Fibroblast of skin of abdomen (primary cell): ENCODE measurements at places on chromosomes 7 and 10.

DNA sequence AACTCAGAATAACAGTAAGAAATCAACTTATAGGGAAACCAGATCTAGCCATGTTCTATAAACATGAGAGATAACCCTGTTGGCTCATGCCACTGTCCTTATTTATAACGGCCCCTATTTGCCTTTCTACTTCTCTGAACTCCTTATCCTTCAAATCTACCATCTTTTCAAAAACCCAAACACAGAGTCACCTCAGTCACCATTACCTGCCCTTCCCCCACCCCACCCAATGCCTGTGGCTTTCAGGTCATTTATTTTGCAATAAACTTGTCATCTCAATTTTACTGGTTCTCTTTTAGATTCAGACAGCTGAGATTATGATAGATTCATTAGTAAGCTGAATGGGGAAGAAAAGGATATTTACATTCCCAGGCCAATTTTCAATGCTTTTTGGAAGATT, 53.6 kb downstream of the KMT2C start:
- no peak for DNase-seq

DNA sequence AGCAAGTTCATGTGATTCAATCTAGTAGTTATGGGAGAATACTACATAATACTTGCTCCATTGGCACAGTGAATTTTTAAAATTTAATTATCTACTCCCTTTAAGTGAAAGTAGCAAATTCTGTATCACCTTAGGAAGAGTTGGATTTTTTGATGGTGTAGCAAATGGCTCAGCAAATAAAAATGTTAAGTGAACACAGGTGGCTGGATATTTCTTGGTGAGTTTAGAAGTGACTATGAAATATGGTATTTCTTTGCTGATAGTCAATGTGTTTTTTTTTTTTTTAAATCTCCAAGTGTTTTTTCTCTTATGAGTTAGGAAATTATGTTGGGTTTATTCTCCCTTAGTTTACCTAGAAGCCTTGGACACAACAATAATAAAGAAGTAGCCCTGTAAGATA, 67.8 kb downstream of the CREM start:
- peak; percentile 42 for DNase-seq

DNA sequence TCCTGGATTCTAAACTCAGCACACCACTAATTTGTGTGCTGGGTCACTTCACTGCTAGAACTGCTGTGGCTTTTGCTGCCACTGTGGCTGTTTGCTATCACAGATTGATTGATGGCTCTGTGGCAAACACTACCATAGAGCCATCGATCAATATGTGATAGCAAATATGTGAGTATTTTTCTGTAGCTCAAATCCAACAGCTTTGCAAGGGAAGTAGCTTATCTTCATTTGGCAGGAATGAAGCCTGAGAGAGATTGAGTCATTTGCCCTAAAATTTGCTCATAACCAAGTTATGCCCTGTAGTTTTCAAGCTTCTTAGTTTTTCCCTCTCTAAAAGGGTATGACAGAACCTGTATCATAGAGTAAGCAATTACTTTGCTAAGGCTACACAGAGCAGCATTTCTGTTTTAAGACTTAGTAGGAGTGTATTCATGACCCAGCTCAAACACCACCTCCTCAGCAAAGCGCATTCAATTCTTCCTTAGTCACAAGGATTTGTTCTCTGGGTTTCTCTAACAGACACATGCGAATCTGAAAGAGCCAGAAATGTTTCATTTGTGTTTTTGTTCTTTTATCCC, 43.1 kb downstream of the MINPP1 start:
- DNase-seq, result peak; percentile 72

DNA sequence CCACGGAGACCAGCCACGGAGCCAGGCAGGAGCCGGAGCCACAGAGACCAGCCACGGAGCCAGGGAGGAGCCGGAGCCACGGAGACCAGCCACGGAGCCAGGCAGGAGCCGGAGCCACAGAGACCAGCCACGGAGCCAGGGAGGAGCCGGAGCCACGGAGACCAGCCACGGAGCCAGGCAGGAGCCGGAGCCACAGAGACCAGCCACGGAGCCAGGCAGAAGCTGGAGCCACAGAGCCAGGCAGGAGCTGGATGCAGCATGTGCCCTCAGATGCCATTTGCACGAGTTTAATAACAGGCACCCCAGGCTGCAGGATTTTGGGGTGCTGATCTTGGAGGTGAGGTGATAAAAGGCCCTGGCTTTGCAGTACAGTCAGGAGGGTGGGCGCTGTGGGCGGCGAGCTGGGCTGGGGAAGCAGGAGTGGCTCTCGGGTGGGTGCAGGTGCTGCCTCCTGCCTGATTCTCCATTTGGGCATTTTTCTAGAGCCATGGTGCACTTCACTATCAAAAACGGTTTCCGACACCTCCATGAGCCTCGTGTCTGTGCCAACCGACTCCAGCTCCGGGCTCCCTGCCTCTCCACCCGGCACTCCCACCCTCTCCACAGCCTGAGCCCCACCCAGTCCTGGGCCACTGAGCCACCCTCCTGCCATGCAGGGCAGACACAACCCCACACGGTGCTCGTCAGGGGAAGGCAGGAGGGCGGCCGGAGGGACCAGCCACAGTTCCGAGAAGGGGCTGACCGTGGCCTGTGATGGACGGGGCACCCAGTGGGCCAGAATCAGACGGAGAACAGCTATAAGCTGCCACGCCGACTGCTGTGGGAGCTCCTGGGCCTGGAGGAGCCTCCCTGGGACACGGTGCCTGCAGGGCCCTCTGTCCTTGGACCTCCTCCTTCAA, 40.8 kb upstream of the NKX6-2 start:
- DNase-seq, result no peak

- peak; percentile 97 for DNase-seq
These were observed 31.2 kb downstream of the GSTO2 start for GRCh38 chr10:104300002-104300735.

DNA sequence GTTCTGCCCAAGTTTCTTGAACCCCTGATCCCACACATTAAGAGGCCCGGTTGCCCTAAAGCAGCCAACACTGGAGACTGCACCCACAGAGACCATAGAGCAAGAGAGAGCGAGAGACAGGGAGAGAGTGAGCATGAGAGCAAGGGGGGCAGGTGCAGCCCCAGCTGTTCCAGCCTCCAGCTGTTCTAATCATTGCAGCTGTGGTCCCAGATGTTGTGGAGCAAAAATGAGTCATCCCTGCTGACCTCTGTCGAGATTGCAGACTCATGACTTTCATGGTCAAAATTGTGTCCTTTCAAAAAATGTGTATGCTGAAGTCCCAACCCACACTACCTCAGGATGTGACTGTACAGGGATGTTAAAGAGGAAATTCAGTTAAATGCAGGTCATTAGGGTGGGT, 143.9 kb upstream of the FRMD4A start:
- DNase-seq, result no peak
